ENCODE measurements at places on chromosomes 7 and 10. TPM values are rescaled to one million over a fixed set of nuclear protein-coding genes. Genes with fewer than 3 reads are reported as not detected.

- no peak for DNase-seq
Observed at GRCh38 chr10:126455766-126456405, 67.6 kb upstream of the ADAM12 start.

DNA sequence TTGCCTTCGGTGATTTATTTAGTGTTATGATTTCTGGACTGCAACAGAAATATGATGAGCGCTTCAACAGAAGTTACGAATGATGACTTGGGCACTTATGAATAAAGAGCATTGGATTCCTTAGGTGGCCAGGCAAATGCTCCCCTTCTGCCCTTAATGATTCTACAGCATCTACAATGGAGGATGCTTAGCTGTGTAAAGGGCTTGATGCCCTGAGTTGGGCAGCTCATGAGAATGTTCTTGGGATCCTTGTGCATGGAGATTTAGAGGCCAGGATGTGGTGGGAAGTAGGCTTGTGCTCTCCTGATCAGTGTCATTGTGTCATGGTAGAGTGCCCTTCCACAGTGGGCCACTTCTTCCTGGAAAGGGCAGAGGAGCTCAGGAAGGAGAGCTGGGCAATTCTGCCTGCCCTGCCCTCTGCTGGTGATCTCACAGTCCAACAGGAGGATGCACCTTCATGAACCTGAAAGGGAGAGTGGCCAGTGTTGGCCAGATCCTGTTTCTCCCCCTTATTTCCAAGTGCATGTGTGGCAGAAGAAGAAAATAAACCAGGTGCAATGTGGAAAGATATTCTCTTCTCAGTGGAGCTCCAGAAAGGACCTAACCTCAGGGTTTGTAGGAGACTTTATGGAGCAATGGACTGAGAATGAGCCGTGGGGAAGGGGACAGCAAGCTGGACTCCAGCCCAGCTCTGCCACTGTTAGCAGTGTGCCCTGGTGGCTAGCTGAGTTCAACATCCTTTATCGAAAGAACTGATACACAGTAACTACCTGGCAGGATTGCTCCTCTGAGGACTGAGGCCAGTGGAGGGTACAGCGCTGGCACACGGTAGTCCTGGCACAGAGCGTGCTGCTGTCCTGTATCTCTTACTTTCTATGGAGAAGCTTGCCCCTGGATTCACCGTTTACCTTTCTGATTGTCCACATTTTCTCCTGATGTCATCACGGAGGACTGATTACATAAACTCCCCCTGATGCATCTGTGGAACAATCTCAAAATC is 182.9 kb downstream of the BMPER start:
- DNase-seq, result no peak

DNA sequence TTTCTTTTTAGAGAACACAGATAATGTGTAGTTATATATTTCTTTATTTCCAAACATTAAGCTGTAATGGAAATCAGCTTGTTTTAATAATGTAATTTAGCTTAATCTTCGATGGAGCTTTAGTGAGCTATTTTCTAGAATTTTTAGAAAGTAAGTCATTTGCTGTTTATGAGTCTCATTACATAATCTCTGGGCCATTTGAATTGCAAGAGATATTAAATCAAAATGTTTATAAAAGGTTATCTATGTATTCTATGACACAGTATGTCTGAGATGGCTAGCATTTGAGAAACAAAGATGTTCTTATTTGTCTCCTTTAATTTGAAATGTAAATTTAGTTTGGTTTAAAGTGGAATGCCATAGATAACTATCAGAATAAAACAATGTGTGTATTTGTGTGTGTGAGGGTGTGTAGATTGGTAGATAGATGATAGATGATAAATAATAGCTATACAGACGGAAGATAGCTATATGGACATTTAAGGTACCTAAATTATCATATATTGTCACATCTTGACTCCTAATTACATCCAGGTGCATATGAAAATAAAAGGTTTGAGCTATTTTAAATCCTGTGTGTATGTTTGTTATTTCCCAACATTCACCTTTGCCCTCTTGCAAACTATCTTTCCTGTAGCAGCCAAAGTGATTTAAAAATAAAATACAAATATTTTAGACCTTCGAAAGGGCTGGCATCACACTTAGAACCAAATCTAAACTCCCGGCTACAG is 478.0 kb upstream of the KLF6 start:
- DNase-seq, result no peak

DNA sequence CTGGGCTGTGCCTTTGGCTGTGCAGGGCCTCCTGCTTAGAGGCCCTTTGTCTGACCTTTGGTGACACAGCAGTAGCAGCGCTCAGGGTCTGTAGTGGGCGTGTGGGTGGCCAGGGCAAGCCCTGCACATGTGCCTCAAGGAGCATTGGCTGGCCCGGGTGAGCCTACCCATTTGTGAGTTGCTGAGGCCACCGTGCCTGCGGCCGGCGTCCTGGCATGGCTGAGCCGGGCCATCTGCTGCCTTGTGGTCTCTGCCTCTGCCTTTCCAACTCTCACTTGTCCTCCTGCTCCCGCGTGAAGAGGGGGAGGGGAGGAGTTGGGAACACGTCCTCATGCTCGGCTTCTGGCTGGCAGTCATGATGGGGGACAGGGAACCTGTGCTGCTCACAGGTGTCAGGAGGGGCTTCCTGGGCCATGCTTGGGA is 9.2 kb upstream of the ORAI2 start:
- no peak for DNase-seq

DNA sequence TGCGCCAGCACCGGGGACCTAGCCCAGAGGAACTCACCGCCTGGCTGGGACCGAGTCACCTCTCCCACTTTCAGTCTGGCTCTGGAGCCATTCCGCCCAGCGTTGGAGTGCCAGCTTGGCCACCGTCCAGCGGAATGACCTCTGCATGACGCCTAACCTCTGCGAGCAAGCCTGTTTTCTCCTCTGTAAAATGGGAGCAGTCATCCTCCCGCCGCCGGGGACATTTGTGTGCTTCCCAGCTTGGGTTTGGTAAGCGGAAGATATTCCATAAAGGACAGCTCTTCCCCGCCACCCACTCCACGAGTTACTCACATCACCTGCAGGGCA is 1.3 kb upstream of the ZCCHC24 start:
- no peak for DNase-seq

- no peak for DNase-seq
Observed at GRCh38 chr10:58932126-58932525, 244.3 kb upstream of the PHYHIPL start.

DNA sequence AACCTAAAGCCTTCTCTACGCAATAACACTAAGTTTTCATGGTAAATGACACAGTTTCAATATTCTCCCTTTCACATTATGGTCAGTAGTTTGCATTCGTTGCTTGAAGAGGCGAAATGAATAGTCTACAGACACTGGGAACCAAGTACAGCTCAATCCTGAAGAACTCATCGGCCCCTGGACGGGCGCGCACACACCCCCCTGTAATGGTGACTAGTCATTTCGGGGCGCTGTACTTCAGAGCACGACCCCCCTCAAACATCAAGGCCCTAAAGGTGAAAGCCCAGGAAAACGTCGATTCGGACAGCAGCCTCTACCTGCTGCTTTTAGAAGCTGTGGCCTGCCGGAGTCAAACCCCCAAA is 1.0 kb downstream of the NT5C2 start:
- DNase-seq, result no peak

DNA sequence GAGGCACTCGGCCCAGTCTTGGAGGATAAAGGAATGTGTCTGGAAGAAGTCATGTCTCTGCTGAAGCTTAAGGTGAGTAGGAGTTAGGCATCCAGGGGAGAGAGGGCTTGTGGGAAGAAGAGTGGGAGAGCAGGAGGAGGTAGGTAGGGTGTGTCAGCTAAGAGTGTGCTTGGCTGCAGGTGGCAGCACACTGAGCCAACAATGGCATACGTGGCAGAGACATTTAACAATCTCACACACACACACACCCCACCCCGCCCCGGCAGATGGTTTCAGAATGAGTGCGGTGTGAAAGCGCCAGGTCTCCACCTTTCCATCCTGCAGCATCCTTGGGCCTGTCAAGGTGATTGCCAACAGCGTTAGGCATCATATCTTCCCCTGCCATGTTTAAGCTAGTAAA is 11.2 kb upstream of the ARPC1A start:
- no peak for DNase-seq

GRCh38 chr7:149475121-149476045 is 14.5 kb upstream of the ZNF777 start:
- no peak for DNase-seq

DNA sequence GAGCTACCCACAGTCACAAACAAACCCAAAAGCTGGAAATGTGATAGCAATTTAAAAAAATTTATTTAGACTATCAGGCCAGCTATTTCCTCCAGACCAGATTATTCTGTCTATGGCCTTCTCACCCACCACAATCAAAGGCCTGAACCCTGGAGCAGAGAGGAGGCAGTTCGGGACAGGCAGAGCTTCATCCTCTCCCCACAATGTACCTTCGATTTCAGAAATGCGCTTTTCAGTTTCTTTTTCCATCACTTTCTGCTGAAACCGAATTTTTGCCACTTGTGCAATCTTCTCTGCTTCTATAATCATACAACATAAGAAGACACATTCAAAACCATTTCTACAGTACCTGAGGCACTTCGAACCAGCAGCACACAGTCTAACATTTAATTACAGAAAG is 29.9 kb downstream of the ERLIN1 start:
- DNase-seq, result no peak

DNA sequence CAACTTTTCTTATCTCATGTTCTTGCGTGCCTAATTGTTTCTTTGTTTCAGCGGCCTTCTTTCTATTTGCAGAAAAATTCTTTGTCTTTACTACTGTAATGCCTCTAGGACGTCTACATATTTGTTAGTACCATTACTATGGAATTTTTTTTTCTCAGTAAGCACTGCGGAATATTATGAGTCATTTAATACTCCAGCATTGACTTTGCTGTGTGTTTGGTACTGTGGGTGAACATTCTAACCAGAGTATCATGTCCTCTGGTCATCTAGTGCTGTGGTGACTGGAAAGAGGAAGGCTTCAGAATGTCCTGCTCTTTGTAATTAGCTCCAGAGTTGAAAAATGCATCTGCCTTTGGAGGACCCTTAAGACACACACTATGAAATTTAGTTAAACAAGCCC is 58.5 kb upstream of the FERD3L start:
- DNase-seq, result no peak

The SNCG gene
- total RNA-seq, result 42.3 TPM

The AFAP1L2 gene
- total RNA-seq, result 3.4 TPM

The SLC26A3 gene
- not detected for total RNA-seq

The TRPV5 gene
- not detected for total RNA-seq

Data from glomerular endothelial cell (primary cell).